Heart left ventricle (tissue), 16 donors: ENCODE measurements at places on chromosomes 7 and 10. TPM values are rescaled to one million over a fixed set of nuclear protein-coding genes. Genes with fewer than 3 reads are reported as not detected.

DNA sequence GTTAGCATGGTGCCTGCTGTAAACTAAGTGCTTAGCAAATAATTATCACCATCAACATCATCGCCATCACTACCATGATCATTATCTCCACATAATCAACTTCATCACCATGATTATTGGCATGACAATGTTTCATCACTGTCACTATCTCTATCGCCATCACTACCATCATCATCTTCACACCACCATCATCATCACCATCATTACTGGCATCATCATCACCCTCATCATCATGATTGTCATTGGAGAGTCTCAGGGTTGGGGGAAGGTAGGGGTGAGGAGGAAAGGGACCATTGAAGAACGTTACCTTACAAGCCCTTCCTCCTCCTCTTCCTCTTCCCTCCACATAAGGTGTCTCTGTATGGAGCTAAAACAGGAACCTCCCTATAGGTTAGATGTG lies 54.9 kb upstream of the GPR26 start:
- no peaks in the 10 kb centered on the region for H3K4me1 ChIP-seq
- H3K36me3 ChIP-seq = no peaks in the 10 kb centered on the region
- H3K27ac ChIP-seq = no peak overlapping the region
- H3K27me3 ChIP-seq = peaks cover 11% of the 10 kb centered on the region
- no peak for DNase-seq

GRCh38 chr10:71766717-71767419 lies 6.5 kb downstream of the VSIR start:
- H3K4me1 ChIP-seq = peaks cover 98% of the 10 kb centered on the region
- H3K27me3 ChIP-seq = no peaks in the 10 kb centered on the region
- H3K27ac ChIP-seq = peak overlapping the region; percentile 95
- peak overlapping the region; percentile 0 for H3K4me3 ChIP-seq
- H3K36me3 ChIP-seq = peaks cover 7% of the 10 kb centered on the region
- peak; percentile 82 for DNase-seq

DNA sequence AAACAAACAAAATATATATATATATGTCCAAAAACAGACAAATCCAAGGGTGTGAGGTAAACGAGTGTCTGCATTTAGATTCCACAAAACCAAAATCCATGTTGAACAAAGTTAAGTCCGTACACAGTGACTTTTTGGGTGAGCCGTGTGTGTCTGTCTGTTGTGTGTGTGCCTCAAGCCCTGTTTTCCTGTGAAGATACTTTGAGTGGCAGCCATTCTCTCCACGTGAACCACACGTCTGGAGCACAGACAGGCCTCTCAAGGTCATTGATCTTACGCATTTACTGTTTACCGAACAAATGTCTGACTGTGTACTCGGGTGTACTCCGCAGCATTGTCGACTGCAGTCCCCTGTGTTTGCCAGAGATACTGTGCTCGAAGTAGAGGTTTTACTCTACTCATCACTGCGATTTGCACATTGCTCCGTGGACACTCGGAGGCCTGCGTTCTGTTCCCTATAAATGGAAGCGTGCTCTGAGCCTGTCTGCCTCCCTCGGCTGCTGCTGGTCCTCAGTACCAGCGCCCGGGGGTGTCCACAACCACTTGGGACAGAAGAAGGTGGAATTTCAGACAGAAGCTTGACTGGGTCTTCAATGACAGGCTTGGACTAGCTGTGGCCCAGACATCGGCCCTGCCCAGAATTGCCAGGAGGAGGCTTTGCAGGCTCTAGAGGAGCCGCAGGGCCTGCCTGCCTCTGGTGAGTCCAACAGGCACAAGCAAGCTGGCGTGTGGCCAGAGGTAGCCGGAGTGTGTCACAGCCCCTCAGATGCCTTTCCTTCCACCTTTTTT lies 22.1 kb downstream of the CYP17A1 start:
- no peaks in the 10 kb centered on the region for H3K27me3 ChIP-seq
- peak overlapping the region; percentile 90 for H3K27ac ChIP-seq
- peak; percentile 90 for DNase-seq
- H3K36me3 ChIP-seq = peaks cover 49% of the 10 kb centered on the region
- H3K4me3 ChIP-seq = peak overlapping the region; percentile 20

- no peak overlapping the region for H3K27ac ChIP-seq
- no peaks in the 10 kb centered on the region for H3K36me3 ChIP-seq
- no peak overlapping the region for H3K4me3 ChIP-seq
- no peak for DNase-seq
Observed at GRCh38 chr7:41659539-41659938, 43.4 kb downstream of the INHBA start.

DNA sequence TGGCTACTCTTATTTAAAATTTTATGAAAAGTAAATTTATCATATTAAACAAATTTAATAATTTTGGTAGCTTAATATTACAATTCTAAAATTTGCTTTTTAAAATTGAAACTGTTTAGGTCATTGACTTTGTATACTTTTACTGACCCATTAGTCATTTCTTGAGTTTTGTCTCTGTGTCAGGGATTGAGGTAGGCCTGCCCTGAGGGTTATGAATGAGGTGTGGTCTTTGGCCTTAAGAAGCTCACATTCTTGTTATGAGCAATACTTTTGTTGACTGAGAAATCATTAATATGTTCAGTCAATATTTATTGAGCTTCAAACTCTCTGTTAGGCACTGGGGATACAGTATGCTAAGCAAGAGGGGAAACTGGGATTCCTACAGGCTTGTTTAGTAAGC lies 47.0 kb upstream of the RPA3 start:
- H3K4me3 ChIP-seq = no peak overlapping the region
- H3K27ac ChIP-seq = no peak overlapping the region
- DNase-seq = no peak
- no peaks in the 10 kb centered on the region for H3K4me1 ChIP-seq
- H3K36me3 ChIP-seq = no peaks in the 10 kb centered on the region
- no peaks in the 10 kb centered on the region for H3K27me3 ChIP-seq

The NPTX2 gene
- 1.5 TPM for total RNA-seq

The NOS3 gene
- total RNA-seq = 14.5 TPM

- H3K36me3 ChIP-seq = no peaks in the 10 kb centered on the region
- H3K27me3 ChIP-seq = peaks cover 85% of the 10 kb centered on the region
- peak overlapping the region; percentile 25 for H3K4me3 ChIP-seq
Observed at GRCh38 chr7:122305475-122306319, 1.1 kb upstream of the FEZF1 start.

The KCNH2 gene
- total RNA-seq = 148 TPM

- no peak overlapping the region for H3K4me3 ChIP-seq
- DNase-seq = no peak
- H3K4me1 ChIP-seq = peaks cover 44% of the 10 kb centered on the region
- H3K36me3 ChIP-seq = peaks cover 34% of the 10 kb centered on the region
Observed at GRCh38 chr7:151488096-151488495, 31.6 kb downstream of the RHEB start.

The APBB1IP gene
- total RNA-seq = 17.5 TPM

GRCh38 chr7:114214466-114214865 lies 200.1 kb upstream of the FOXP2 start:
- no peaks in the 10 kb centered on the region for H3K27me3 ChIP-seq
- no peaks in the 10 kb centered on the region for H3K36me3 ChIP-seq
- no peak overlapping the region for H3K27ac ChIP-seq
- no peak overlapping the region for H3K4me3 ChIP-seq
- H3K4me1 ChIP-seq = no peaks in the 10 kb centered on the region
- no peak for DNase-seq

The NACAD gene
- 2.4 TPM for total RNA-seq

GRCh38 chr7:139249179-139249810 lies 18.3 kb downstream of the UBN2 start:
- H3K27me3 ChIP-seq = no peaks in the 10 kb centered on the region
- no peak overlapping the region for H3K27ac ChIP-seq
- H3K4me1 ChIP-seq = no peaks in the 10 kb centered on the region
- no peak overlapping the region for H3K4me3 ChIP-seq

DNA sequence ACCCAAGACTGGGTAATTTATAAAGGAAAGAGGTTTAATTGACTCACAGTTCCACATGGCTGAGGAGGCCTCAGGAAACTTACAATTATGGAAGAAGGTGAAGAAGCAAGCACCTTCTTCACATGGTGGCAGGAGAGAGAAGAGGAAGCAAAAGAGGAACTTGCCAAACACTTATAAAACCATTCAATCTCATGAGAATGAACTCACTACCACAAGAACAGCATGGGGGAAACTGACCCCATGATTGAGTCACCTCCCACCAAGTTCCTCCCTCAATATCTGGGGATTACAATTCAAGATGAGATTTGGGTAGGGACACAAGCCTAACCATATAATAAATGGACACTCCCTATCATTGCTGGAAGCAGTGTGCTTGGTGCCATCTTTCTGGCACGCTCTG lies 506.3 kb downstream of the CALN1 start:
- H3K4me3 ChIP-seq = no peak overlapping the region
- H3K27me3 ChIP-seq = no peaks in the 10 kb centered on the region
- H3K27ac ChIP-seq = no peak overlapping the region
- H3K4me1 ChIP-seq = no peaks in the 10 kb centered on the region

GRCh38 chr10:78436706-78437406 lies 403.2 kb downstream of the RPS24 start:
- no peaks in the 10 kb centered on the region for H3K36me3 ChIP-seq
- no peaks in the 10 kb centered on the region for H3K27me3 ChIP-seq
- no peak overlapping the region for H3K4me3 ChIP-seq
- H3K4me1 ChIP-seq = peaks cover 44% of the 10 kb centered on the region
- no peak overlapping the region for H3K27ac ChIP-seq
- no peak for DNase-seq

- no peak overlapping the region for H3K27ac ChIP-seq
- no peak for DNase-seq
- H3K4me1 ChIP-seq = peaks cover 10% of the 10 kb centered on the region
- no peak overlapping the region for H3K4me3 ChIP-seq
- no peaks in the 10 kb centered on the region for H3K27me3 ChIP-seq
- no peaks in the 10 kb centered on the region for H3K36me3 ChIP-seq
Observed at GRCh38 chr7:129959471-129960203, 6.9 kb upstream of the UBE2H start.

DNA sequence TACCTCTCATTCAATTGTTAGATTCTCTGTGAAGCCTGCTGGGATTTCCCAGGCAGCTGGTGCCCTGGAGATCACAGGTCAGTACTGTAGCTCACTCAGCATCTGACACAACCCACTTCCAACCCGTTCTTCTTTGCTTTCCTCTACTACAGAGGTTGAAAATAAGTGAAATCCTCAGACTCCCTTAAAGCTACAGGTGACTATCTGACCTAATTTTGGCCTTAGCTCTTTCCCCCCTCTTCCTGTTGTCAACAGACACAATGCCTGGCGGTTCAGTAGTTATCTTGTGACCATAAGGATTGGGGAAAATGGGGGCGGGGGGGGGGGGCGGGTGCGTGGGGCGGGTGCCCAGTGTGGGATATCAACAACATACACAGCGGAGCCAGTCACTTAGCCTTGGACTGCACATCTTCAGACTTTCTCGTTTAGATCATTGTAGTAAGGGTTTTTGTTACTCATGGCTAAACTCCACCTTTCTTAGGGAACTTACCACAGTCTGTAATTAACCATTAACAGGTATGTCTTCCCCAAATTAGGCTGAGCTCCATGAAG lies 37.8 kb downstream of the MTPN start:
- no peaks in the 10 kb centered on the region for H3K27me3 ChIP-seq
- H3K4me3 ChIP-seq = no peak overlapping the region
- H3K4me1 ChIP-seq = peaks cover 45% of the 10 kb centered on the region

GRCh38 chr7:107999779-108000560 lies 3.0 kb downstream of the LAMB1 start:
- DNase-seq = no peak
- no peaks in the 10 kb centered on the region for H3K36me3 ChIP-seq
- no peaks in the 10 kb centered on the region for H3K27me3 ChIP-seq
- peaks cover 5% of the 10 kb centered on the region for H3K4me1 ChIP-seq
- H3K27ac ChIP-seq = peak overlapping the region; percentile 52
- peak overlapping the region; percentile 63 for H3K4me3 ChIP-seq

GRCh38 chr7:44634839-44635591 lies 28.6 kb downstream of the OGDH start:
- H3K4me1 ChIP-seq = peaks cover 43% of the 10 kb centered on the region
- no peaks in the 10 kb centered on the region for H3K27me3 ChIP-seq
- H3K4me3 ChIP-seq = no peak overlapping the region
- peak; percentile 66 for DNase-seq
- peaks cover 10% of the 10 kb centered on the region for H3K36me3 ChIP-seq
